M059J (cell line): ENCODE measurements at places on chromosomes 4 and X.
A peak's percentile ranks its signal among the peaks of the same experiment; 100 is the strongest.

DNA sequence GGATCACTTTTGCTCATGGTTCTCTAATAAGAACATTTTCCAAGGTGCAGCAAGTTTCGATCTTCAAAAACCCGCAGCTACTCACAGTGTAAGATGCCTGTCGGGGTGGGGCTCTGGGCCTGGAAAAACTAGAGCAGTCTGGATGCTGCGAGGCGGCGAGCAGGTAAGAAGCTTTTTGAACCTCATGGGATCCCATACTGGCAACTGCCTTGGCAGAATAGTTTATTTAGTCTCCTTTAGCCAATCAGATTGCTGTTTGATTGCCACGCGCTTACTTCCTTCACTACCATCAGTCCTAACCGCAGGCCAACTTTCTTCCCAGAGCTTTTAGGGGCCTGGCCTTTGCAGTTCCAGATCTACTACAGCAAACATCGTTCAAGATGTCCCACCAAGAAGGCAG is 61.3 kb upstream of the MAGEB10 start:
- DNase-seq = peak; percentile 1

GRCh38 chrX:49077941-49078340 is 1.7 kb downstream of the WDR45 start:
- DNase-seq = no peak

DNA sequence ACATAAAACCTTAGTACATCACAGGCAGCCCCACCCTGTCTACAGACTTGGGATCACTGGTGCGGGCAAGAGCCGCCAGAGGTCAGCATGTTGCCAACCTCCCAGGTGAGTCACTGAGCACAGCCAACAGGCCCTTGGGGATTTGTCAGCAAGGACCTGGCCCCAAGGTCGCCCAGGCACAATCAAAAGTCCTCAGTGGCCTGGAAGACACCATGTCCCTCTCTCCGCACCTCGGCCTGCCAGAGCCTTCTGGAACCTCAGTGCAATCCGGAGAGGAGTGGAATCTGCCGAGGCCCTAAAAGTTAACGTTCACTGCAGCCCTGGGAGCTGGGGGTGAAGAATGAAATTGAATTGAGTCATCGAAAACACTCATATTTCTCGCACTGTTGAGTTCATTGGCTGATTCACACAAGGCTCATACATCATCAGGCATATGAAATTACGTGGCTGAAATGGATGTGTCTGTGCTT is 74.3 kb downstream of the WFS1 start:
- peak; percentile 84 for DNase-seq

GRCh38 chr4:153207567-153207966 is 3.3 kb downstream of the TRIM2 start:
- peak; percentile 37 for DNase-seq

GRCh38 chrX:9362363-9362928 is 102.4 kb upstream of the TBL1X start:
- DNase-seq = no peak

GRCh38 chr4:4714331-4714730 is 145.1 kb upstream of the MSX1 start:
- peak; percentile 59 for DNase-seq

GRCh38 chrX:109384699-109385098 is 97.2 kb downstream of the GUCY2F start:
- DNase-seq = no peak

DNA sequence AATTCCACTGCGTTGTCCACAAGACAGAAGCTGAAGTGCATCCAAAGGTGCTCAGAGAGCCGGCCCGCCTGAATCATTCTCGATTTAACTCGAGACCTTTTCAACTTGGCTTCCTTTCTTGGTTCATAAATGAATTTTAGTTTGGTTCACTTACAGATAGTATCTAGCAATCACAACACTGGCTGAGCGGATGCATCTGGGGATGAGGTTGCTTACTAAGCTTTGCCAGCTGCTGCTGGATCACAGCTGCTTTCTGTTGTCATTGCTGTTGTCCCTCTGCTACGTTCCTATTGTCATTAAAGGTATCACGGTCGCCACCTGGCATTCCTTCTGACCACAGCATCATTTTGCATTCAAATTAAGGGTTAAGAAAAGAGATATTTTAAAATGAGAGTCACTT is 115.5 kb downstream of the NFKB1 start:
- no peak for DNase-seq

DNA sequence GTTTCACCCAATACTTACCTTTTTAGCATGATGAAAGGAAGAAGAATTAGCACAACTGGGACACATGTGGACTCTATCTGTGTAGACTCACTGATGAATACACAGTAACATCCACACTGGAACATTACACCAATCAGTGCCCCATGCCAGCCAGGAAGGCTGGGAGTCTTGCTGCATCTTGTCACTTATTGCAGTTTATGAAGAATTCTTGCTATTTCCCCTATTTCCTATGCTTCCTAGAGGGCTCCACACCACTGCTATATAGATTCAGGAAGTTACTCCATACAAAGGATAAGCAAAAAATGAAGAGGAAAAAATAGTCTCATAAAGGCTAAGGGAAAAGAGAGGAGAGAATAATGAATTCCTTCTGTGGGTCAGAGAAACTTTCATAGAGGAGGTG is 201.0 kb downstream of the CAMK2D start:
- DNase-seq = no peak

- DNase-seq = no peak
Measured at GRCh38 chr4:73481358-73481757, at the start of gene AFM. Gene AFM, plus strand, starts transcription at chr4:73481745. Its CDS starts 31 bp downstream, at chr4:73481776.

- DNase-seq = no peak
Measured at GRCh38 chr4:80216100-80216761, 18.9 kb downstream of the PRDM8 start.

DNA sequence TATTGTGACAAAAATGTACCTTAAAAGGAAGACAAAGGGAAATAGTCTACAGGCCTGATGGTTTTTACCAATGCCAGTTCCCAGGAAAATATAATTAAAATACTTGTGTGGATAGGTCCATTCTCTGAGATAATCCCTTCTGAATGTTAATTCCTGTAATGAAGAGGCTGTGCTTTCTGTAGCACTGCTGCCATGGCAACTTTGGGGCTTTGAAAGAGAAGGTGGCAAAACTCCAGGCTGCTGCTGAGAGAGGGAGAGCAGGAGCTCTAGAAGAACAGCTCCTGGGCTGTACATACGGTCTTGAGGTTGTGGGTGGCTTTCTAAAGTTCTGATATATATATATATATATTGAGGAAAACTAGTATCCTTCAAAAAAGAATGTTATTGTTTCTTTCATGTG is 125.4 kb downstream of the PDLIM5 start:
- DNase-seq = peak; percentile 70

DNA sequence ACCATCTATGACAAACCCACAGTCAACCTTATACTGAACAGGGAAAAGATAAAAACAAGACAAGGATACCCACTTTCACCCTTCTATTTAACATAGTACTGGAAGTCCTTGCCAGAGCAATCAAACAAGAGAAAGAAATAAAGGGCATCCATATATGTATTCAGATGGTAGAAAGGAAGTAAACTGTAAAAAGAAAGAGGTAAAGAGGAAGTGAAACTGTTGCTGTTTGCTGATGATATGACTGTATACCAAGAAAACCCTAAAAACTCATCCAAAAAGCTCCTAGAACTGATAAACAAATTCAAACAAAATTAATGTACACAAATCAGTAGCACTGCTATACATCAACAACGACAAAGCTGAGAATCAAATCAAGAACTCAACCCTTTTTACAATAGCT is 538.7 kb upstream of the PABPC4L start:
- DNase-seq = no peak

DNA sequence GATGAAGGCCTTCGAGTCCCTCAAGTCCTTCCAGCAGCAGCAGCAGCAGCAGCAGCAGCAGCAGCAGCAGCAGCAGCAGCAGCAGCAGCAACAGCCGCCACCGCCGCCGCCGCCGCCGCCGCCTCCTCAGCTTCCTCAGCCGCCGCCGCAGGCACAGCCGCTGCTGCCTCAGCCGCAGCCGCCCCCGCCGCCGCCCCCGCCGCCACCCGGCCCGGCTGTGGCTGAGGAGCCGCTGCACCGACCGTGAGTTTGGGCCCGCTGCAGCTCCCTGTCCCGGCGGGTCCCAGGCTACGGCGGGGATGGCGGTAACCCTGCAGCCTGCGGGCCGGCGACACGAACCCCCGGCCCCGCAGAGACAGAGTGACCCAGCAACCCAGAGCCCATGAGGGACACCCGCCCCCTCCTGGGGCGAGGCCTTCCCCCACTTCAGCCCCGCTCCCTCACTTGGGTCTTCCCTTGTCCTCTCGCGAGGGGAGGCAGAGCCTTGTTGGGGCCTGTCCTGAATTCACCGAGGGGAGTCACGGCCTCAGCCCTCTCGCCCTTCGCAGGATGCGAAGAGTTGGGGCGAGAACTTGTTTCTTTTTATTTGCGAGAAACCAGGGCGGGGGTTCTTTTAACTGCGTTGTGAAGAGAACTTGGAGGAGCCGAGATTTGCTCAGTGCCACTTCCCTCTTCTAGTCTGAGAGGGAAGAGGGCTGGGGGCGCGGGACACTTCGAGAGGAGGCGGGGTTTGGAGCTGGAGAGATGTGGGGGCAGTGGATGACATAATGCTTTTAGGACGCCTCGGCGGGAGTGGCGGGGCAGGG is 568 bp downstream of the HTT start:
- peak; percentile 77 for DNase-seq

GRCh38 chrX:25068340-25068739 is 52.6 kb upstream of the ARX start:
- no peak for DNase-seq

GRCh38 chr4:99624141-99624719 is 33.4 kb downstream of the C4orf54 start:
- no peak for DNase-seq
